ENCODE measurements at places on chromosomes 3 and 15. TPM values are rescaled to one million over a fixed set of nuclear protein-coding genes. Genes with fewer than 3 reads are reported as not detected.

ZBTB47 gene
- total RNA-seq, result 5.8 TPM

RTP1 gene
- not detected for total RNA-seq

IMPG2 gene
- 0.13 TPM for total RNA-seq

ESYT3 gene
- total RNA-seq, result 1.1 TPM

MKRN3 gene
- not detected for total RNA-seq

AMIGO3 gene
- not detected for total RNA-seq

KLHL40 gene
- not detected for total RNA-seq

WDR93 gene
- total RNA-seq, result not detected

SCAMP5 gene
- 1.3 TPM for total RNA-seq

CPN2 gene
- total RNA-seq, result not detected

SERPINI2 gene
- total RNA-seq, result not detected

FBN1 gene
- total RNA-seq, result 0.90 TPM

PDCD7 gene
- 10.0 TPM for total RNA-seq

DNA sequence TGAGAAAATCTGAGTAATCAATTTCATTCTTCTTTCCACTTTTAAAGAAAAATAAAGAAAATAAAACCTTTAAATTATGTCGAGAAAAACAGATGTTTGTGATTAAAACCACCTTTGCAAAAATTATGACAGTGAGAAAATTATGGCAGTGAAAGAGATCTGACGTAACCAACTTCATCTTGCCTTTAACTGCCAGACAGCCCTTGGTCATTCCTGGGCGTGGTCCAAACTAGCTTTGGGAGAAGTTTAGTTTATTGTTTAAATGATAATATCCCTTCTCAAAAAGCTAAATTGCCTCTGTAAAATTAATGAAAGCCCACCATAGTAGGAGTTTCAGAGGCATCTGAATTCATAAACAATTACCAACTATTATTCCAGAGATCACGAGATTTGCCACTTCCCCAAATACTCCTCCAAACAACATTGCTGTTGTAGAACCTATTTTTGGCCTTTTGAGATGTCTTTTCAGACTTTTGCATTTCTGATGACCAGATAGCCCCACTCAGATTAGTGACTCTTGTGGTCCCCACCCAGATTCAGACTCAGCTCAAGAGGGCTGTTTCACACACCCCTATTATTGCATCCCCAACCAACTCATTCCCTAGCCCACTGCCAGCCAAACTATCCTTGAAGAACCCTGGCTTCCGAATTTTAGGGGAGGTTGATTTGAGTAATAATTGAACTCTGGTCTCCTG lies 664.4 kb upstream of the CBLB start:
- DNase-seq, result no peak

DNA sequence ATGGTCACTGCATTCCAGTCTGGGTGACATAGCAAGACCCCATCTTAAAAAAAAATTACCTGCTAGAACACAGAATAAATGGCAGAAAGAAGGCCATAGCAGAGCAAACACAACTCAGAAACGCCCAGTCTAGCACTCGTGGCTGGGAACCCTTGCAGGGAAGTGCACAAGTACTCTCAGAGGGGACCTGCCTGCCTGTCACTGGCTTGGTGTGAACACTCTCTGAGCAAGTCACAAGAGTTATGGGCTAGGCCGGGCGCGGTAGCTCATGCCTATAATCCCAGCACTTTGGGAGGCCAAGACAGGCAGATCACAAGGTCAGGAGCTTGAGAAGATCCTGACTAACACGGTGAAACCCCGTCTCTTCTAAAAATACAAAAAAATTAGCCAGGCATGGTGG lies 17.2 kb downstream of the SFMBT1 start:
- DNase-seq, result no peak

GRCh38 chr3:178455226-178455625 lies 81.0 kb upstream of the KCNMB2 start:
- DNase-seq, result peak; percentile 66

DNA sequence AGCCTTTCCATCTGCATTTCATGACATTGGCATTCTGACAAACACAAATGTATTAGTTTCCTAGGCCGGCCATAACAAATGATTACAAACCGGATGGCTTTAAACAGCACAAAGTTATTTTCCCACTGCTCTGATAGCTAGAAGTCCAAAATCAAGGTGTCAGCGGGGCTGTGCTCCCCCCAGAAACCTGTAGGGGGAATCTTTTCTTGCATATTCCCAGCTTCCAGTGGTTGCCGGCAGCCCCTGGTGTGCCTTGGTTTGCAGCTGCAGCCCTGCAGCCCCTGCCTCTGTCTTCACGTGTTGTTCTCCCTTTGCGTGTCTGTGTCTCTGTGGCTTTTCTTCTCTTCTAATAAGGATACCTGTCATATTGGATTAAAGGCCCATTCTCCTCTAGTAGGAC lies 79.0 kb upstream of the CDV3 start:
- no peak for DNase-seq

DNA sequence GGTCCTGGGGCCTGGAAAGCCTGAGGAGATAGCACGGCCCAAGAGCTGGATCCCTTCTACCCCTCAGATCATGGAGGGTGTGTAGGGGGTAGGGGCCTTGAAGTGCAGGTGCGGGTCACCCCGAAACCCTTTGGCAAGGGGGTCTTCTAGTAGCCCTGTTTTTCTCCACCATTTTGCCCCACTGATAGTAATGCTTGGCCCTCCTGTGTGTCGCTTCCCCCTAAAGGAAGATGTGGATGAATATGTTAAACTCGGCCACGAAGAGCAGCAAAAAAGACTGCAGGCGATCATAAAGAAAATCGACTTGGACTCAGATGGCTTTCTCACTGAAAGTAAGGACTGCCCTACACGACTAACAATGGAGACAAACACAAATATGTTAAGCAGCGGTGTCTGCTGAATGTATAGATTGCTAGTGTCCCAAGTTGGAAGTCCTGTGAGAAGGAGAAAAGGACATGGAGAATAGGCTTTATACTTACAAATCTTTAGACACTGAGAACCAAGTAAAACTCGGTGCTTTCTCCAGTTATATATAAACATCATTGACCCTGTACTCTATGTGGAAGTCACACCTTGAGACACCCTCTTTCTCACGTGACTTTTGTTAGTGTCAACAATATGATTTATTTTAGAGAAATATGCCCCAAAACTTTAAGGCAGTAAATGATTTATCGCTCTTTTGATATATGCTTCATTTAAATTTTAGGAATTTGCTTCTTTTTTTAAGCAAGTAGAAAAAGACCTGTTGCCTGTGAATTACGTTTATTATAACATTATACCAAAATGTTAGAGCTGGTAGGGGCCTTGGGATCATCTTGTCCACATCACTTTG lies 802 bp downstream of the RCN2 start:
- no peak for DNase-seq

GRCh38 chr3:60064210-60065178 lies 1014.7 kb upstream of the CFAP20DC start:
- DNase-seq, result peak; percentile 60

- DNase-seq, result peak; percentile 26
Measured at GRCh38 chr3:30145281-30145680, 461.1 kb upstream of the TGFBR2 start.

DNA sequence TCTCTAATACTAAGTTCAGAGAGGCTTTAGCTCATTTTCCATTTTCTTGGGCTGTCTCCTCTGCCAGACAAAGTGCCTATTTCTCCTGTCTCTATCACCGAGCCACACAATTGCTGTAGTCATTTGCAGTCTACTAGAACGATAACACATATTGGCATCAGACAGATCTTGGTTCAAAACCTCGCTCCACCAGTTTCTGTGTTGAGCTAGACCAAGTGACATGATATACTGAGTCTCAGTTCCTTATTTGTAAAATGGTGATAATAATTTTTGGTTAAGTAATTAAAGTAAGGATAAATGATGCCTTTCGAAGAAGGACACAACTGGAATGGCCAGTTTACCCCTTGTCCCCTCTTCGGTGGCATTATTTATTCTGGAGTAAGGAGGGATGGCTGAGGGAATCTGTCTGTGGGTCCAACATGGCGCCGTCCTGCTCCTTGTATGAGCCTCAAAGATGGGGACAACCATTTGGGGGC lies 398 bp upstream of the RAB7A start:
- no peak for DNase-seq

DNA sequence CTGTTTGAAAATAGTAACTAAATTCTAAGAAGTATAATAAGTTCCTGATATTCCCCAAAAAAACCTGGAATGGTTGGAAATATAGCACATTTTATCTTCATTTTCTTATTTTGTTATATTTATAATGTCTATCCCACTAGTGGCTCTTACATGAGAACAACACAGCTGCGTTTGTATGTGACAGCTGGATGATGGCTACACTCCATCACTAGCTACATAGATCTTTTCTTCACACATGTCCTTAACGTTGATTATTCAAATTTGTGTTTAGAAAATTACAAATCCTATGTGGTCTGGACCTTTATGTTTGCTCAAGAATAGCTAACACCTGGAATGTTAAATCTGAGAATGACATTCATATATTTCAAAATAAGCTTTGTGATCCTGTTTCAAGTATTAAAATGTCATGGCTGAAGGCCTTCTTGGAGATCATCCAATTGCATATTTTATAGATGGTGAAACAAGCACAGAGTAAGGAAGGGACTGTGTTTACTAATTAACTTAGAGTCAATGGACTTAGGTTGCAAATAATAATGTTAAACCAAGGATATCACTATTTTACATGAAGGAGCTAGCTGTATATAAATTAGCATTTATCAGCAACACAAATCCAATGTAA lies 60.8 kb downstream of the ATP13A5 start:
- no peak for DNase-seq

- DNase-seq, result no peak
Measured at GRCh38 chr15:39808909-39809308, 26.3 kb upstream of the FSIP1 start.

DNA sequence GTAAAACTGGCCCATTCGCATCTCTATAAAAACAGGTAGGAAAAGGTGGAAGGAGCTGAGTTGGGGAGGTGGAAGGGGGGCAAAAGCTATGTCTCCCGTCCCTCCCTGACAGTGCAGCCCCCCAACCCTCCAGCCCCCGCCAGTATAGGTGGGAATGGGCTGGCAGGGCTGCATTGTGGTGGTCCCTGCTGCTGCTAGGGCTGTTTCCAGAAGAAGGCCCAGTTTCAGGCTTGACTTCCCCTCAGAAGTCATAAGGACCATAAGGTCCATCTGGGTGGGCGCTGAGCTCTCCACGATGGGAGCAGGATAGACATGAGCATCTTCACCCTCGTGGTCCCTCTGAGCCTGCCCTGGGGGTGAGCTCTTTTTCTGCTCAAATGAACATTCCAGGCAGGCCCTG lies 44.2 kb downstream of the APBA2 start:
- no peak for DNase-seq

DNA sequence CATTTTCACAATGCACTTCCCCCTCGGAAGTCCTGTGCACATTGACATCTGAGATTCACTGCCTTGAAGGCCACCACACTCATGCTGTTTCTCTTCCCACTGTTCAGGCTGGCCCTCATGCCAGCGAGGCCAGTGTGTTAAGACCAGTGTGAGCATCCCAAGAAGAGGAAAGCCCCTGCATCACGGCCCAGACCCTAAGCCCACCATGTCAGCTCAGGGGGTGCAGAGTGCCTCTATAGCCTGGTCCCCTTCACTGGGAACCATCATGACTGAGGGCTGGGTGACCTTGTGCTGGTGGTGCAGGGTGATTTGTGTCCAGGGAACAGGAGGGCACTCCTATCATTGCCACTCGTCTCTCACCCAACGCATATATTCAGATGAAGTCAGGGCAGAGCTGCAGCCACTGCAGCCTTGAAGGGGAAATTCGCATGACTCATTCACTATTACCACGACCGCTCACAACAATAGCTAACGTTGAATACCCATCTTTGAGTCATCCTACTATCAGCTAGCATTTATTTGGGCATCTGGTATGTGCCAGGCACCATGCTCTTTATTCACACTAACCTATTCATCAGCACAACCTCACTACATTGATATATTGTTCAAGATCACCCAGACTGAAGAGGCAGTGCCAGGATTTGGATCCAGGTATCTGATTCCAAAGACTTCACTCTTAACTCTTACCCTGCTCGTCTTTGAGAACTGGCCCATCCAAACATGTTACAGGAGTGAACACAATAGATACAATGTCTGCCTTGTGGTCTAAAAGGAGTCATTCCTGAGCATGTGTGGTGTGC lies 58.8 kb upstream of the SLC6A11 start:
- peak; percentile 97 for DNase-seq

- no peak for DNase-seq
Measured at GRCh38 chr15:41881920-41882688, 11.7 kb downstream of the SPTBN5 start.

GRCh38 chr3:178966299-178967176 lies 105.1 kb downstream of the ZMAT3 start:
- peak; percentile 59 for DNase-seq

DNA sequence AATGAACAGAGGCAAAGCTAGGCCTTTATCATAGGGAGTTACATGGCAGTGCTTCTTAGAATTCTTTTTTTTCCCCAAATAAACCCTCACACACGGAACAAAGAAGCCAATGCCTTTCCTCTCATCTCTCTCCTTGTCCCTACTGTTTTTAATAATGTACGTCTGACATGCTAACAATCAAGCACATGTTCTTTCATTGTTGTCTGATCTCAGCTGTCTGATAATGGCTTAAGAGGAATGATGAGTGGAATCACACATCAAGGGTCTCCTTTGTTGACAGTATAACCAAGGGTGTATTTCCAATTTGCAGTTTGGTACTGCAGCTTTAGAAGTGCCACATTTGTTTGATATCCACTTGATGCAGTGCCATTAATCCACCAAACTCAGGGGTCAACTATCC lies 34.8 kb upstream of the EPHA3 start:
- DNase-seq, result no peak

GRCh38 chr15:60004009-60004845 lies at the start of gene FOXB1:
TSS of gene FOXB1 (plus strand) at chr15:60004311. CDS start at chr15:60004964, 653 bp downstream.
- DNase-seq, result no peak

GRCh38 chr15:25534293-25534692 lies 95.5 kb upstream of the UBE3A start:
- no peak for DNase-seq

DNA sequence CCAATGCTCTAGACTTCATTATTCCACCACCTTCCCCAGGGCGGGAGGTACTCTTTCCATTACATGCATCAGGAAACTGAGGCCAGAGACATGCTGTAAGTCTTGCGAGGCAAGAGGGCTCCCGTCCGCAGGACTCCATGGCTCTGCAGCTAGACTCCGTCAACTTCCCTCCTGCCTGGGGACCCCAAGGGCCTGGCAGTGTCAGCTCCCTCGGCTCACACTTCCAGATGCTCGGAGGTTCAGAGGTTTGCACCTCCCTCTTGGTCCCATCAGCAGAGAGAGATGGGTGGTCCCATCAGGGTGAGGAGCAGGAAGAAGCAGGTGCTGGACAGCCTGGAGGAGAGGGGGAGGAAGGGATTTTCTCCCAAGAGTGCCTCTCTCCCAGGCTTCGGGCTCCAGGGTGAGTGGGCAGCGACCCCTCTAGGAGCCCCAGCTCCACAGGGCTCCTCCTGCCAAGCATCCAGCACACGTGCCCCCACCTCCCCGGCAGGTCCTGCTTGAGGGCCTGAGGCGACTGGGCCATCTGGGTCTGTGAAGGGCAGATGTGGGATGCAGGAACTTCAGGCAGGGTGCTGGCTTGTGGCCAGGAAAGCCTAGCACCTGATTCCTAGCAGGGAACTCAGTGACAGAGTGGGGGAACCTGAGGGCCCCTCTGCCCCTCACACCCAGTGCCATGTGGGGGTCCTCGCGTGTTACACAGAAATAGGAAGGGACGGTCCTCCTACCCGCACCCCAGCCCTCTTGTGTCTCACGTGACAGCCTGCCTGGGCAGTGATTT lies 9.3 kb downstream of the PAK6 start:
- DNase-seq, result no peak

GRCh38 chr3:194976049-194976451 lies 290.4 kb downstream of the FAM43A start:
- no peak for DNase-seq

- no peak for DNase-seq
Measured at GRCh38 chr3:141170678-141171295, 60.8 kb upstream of the PXYLP1 start.

GRCh38 chr3:143596957-143597642 lies 251.2 kb downstream of the SLC9A9 start:
- DNase-seq, result peak; percentile 12
